ENCODE measurements at places on chromosomes 3 and 15.
A peak's percentile ranks its signal among the peaks of the same experiment; 100 is the strongest.

GRCh38 chr3:126930936-126931600 is 51.8 kb upstream of the PLXNA1 start:
- DNase-seq = no peak

- DNase-seq = no peak
Measured at GRCh38 chr15:50939911-50940310, 31.4 kb downstream of the AP4E1 start.

DNA sequence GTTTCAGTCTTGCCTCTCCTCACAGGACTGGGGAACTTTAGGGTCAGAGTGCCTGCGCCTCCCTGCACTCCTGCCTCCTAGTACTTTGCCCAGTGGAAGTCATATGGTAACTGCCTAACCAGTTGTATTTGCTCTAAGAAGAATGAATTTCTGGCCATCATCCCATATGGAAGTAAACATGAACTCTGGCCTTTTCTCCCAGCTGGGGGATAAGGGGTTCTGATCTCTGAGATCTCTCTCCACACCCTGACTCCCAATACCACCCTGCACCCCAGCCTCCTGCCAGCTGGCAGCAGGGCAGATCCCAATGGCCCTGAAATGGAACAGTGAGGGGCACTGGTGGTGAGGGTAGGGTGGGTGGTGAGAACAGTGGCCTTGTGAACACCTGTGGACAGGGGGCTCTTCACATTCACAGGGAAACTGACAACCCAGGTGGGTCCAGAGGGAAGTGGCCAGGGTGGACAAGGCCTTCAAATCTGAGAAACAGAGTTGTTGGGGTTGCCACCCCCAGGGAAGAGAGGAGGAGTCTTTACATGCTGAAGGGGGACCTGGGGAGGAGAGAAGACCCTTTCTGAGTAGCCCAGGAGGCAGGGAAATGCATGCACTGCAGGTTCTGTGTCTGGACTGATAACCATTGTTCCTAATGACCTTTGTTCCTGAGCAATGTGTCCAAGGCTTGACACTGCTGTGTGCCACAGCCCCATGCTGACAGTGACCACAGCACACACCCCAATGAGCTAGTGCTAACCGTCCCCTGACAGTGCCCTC is 36.9 kb downstream of the RHCG start:
- no peak for DNase-seq

DNA sequence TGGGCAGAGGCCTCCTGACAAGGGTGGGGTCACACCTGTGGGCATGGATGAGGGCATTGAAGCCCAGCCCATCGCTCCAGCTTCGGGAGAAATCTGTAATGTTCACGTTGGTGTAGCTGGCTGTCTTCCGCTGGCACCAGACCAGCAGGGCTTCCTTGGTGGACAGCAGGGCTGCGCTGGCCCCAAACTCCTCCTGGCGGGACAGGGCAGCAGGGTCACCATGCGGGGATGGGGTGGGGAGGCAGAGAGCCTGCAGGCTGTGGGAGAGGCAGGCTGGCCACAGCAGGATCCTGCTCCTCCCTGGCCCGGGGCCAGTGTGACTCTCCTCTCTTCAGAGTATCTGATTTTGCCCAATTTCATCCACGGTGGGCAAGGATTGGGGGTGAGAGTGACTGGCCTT is 6.0 kb downstream of the SPTBN5 start:
- no peak for DNase-seq

DNA sequence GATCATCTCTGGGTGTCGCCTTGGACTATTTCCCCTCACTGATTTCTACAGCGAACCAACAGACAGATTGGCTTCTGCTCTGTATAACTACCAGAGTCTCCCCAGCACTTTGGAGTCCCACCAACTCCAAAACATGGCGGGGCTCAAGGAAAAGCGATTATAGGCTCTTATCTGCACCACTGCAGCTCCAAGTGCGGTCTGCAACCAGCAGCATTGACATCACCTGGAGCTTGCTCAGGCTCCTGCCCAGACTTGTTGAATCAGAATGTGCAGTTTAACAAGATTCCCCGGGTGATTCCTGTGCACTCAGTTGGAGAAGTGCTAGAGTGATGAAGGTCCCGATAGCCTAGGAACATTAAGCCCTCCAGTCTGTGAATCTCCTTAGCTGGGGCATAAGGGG is 9.0 kb downstream of the CCK start:
- no peak for DNase-seq

DNA sequence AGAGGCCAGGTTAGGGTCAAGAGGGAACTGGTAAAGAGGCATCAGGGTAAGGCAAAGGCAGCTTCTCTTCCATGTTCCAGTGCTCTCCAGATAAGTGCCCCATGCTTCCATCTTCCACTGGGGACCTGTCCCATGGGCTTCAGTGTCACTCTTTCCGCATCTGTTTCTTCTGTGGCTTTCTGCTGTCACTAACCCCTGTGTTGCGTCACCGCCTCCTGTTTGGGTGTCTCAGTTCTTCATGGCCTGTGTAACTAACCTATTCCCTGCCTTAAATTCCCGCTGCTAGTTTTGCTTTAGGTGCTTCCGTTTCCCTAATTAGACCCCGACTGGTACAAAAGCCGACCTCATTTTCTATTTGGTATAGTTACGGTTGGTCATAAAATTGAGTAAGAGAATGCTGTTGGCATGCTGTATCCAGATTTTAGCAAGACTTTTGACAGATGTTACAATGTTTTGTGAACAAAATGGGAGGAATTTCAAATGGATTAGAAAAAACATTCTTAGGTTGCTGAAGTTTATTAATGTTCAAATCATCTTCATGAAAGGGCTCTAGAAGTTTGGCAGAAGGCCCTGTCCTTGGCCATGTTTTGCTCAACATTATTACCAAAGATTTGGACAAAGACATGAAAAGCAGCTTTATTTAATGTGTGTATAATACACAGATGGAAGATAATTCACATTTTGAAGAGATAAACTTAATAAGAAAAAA is 245.3 kb downstream of the BBX start:
- no peak for DNase-seq

- no peak for DNase-seq
Measured at GRCh38 chr3:10511809-10512494, 6.6 kb upstream of the ATP2B2 start.

DNA sequence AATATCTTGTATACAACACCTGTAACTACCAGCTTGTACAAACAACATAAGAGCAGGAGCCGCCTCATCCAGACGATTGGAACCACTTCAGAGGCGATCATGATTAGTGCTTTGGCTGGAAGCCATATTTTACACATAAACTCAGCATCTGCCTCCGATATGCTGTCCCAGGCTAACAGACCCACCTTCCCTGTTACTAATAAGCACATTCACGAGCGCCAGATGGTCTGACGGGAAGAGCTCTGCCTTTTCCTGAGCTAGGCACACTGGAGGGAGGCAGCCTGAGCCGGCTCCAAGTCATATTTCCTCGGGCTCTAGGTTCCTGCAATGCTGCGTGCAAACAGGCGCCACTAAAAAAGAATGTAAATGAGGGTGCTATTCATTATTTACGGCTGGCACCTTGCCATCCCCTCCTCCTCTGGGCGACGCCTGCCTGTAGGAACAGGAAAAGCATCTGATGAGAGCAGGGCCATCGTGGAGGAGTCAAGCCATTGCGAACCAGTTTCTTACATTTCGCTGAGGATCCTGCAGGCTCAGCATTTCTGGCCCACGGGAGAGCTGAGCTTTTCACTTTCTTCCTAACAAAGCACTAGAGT is 98.2 kb downstream of the ANXA2 start:
- DNase-seq = peak; percentile 77

DNA sequence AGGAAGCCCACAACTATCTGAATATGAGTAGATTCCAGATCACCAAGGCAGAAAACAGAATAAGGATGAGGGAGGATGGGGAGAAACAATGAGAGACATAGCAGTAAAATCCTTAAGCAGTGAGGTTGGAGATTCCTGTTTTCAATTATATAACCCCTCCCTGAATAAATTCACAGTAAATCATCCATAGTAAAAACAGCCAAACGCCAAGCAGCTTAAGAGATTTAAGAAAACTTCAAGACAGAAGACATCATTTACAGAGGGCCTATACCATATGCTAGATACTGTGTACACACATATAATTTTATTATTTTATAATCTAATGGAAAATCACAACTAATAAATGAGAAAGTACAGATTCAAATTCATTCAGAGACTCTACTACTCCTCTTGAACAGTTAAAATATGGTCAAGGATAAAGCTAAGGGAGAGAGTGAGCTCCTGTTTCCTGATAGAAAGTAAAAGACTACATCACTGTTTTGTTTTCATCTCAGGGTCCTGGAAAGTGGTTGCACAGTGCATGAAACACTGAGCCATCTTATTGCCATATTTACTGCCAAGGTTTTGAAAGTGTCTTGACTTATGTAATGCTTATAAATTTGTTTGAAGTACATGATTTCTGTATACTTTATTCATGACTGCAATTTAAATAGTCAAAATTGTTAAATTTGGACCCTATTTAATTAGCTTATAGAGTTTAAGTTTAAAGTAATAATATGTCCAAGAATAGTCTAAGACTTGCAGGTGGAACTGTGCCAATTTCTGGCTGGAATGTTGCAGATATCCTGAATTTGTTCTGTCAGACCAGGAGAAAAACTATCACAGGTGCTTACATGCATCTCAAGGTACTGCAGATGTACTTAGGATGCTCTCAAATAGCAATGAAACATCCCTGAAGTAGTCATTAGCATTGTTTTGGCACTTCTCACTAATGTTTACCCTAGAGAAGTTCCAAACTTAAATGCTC is 141.4 kb downstream of the TBL1XR1 start:
- no peak for DNase-seq

- peak; percentile 72 for DNase-seq
Measured at GRCh38 chr3:194135806-194136518, at the start of gene HES1. TSS of gene HES1 (plus strand) at chr3:194136148. CDS start at chr3:194136381, 233 bp downstream.

DNA sequence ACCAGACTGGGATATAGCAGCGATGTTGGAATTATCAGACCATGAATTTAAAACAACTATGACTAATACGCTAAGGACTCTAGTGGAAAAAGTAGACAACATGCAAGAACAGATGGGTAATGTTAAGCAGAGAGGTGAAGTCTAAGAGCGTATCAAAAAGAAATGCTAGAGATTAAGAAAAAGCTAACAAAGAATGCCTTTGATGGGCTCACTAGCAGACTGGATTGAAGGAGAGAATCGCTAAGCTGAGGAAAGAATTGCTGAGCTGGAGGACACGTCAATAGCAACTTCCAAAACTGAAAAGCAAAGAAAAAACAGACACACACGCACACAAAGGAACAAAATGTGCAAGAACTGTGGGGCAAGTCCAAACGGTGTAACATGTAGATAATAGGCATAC is 20.0 kb upstream of the CMTM6 start:
- no peak for DNase-seq

DNA sequence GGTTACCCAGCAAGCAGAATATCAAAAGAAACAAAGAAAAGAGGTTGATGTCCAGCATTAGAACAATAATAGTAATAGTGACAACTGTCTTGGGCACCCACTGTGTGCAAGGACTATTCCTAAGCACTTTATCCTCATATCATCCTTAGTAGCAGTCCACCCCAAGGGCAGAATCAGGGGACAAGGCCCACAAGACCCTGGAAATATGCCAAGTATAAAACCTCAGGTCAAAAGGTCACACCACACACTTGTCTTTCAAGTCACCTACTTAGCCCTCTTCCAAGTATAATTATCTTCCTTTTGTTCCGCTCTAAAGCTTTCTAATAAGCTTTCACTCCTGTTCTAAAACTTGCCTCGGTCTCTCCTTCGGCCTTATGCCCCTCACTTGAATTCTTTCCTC is 124.0 kb upstream of the STT3B start:
- DNase-seq = no peak

- DNase-seq = no peak
Measured at GRCh38 chr3:186133980-186134379, 25.1 kb upstream of the ETV5 start.

DNA sequence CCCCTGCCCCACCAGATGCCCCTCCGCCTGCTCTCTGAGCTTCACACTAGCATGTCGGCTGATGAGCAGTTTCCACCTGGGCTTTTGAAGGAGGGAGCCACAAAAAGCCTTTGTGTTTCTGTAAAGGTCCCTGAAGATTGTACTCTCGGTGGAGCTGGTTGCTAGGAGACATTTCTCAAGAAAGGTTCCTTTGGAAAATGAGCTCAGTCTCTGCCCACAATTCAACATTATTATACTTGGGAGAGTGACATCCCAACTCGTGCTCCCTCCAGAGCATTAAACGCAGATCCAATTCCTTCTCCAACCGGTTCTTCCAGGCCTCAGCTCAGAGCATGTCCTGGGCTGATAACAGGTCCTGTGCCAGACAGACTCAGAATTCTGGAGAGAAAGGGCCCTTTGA is 26.8 kb upstream of the FAM107A start:
- no peak for DNase-seq

GRCh38 chr15:80852676-80853075 is 73.5 kb downstream of the CEMIP start:
- no peak for DNase-seq

- no peak for DNase-seq
Measured at GRCh38 chr3:156761713-156762451, 64.3 kb upstream of the LEKR1 start.

DNA sequence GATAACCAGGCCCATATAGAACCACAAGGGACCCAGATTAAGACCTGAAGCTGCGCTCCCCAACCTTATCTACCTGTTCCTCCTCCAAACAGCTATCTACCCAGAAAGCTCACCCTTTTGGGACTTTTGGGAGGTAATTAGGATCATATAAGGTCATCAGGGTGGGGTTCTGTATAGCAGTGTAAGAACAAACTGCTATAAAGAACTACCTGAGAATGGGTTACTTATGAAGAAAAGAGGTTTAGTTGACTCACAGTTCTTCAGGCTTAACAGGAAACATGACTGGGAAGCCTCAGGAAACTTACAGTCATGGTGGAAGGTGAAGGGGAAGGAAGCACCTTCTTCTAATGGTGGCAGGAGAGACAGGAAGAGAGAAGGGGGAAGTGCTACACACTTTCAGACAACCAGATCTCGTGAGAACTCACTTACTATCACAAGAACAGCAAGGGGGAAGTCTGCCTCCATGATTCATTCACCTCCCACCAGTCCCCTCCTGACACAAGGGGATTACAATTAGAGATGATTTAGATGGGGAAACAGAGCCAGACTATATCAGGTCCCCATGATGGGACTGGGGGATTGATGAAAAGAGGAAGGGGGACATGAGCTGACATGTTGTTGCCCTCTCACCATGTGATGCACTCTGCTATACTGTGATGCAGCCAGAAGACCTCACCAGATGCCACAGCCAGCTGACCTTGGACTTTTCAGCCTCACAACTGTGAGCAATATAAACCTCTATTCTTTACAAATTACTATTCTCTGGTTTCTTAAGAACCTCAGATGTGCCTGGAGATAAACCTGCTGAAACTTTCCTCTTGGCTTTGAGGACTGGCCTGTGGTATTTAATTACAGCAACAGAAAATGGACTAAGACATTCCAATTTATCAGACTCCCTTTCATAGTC is 15.3 kb upstream of the FMN1 start:
- DNase-seq = no peak

- no peak for DNase-seq
Measured at GRCh38 chr3:63860776-63861175, 2.8 kb downstream of the THOC7 start.

GRCh38 chr3:187929112-187929816 is 184.0 kb upstream of the BCL6 start:
- DNase-seq = no peak

- peak; percentile 23 for DNase-seq
Measured at GRCh38 chr15:57427367-57427821, 51.1 kb downstream of the CGNL1 start.
